ENCODE measurements at places on chromosomes 4 and X.

DNA sequence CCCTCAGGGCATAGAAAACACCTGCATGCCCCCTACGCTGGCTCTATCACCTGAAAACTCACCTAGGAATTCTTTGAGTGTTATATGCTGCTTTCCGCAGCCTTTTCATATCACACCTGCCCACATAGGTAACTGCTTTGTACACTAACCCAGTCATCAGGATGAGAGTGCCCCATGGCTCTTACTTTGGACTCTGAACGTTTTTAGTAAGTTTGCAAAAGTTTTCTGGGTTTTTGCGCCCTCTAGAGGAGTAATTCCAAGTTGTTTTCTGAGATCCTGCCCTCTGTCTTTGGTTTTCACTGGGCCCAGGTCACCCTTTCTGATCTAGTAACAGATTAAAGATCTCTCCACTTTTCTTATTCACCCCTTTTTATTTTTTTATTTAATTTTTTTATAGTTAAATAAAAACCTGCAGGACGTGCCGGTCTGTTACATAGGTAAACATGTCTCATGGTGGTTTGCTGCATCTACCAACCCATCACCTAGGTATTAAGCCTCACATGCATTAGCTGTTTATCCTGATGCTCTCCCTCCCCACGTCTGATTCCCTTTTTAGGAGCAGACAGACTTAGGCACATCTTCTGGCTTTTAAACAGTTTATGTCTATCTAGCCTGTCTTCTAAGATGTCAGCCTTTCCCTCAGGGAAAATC, 139.2 kb downstream of the NWD2 start:
- DNase-seq = no peak

- DNase-seq = no peak
Observed at GRCh38 chr4:65669111-65670019, 924 bp downstream of the EPHA5 start.

DNA sequence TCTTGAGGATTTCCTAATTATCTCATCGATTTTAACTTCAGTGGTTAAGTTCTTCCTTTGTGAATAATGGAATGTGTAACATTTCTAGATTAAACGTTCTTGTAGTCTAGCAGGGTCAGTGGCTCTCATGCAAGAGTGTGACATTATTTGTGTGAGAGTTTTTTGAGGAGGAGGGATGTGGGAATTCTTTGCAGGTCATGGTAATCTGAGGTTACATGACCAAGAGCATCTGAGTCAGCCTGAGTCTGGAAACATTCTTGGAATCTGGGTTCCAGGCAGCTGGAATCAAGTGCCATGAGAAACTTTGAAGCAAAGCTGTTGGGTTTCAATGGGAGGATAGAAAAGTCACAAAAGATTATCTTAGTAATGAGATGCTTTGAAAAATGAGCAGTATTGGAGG, 49.5 kb downstream of the GK start:
- DNase-seq = no peak

GRCh38 chrX:149762696-149763614, 10.9 kb upstream of the HSFX1 start:
- DNase-seq = no peak

DNA sequence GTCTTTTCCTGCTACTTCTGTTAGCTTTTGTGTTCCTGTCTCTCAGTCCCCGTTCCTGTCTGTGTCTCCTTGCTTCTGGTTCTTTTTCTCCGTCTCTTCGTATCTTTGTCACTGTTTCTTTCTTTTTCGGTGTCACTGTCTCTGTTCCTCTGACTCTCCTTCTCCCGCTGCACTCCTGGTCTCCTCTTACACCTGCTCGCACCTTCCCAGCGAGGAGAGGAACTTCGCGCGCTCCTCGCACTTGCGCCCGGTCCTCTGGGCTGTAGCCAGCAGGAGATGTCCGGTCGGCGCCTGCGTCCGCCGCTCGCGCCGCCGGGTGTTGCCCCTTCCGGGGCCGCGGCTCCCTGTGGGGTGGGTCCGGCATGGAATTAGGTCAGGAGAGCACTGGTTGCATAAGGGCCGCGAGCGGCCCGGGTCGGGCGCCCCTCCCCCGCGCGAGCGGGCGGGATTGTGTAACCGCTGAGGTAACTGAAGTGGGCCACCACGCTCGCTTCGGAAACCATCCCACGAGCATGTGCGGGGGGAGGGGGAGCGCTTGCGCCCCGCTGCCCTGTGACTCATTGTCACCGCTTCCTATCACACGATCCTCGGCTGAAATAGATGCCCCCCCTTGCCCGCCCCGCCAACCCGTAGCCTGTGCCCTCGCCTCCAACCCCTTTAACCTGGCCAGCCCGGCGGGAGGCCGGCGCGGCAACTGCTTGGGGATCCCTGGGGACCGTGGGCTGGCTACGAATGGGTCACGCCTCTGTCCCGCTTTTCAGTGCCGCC, 1.6 kb downstream of the LONRF3 start:
- DNase-seq = peak; percentile 58

GRCh38 chr4:76569706-76570105, 134.7 kb downstream of the SHROOM3 start:
- no peak for DNase-seq

GRCh38 chrX:154476821-154477220, 2.3 kb downstream of the LAGE3 start:
- DNase-seq = no peak

GRCh38 chr4:159021597-159022385, 81.1 kb upstream of the RAPGEF2 start:
- no peak for DNase-seq

DNA sequence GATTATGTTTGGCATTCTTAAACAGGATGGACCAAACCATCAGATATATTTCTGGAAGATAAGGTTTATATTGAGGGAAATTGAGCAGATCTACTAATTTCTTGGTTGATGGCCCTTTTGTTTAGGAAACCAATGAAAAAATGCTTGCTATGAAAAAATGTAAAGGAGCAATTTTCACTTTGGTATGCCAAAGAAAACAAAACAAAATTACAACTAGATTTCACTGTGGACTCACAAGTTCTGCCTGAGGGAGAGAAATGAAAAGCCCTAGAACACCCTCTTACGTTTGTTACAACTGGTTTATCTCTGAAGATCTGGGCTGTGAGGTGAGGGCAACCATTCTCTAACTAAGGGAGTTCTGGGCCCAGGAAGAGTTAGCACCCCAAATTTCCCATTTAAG, 122.5 kb upstream of the IL15 start:
- no peak for DNase-seq

DNA sequence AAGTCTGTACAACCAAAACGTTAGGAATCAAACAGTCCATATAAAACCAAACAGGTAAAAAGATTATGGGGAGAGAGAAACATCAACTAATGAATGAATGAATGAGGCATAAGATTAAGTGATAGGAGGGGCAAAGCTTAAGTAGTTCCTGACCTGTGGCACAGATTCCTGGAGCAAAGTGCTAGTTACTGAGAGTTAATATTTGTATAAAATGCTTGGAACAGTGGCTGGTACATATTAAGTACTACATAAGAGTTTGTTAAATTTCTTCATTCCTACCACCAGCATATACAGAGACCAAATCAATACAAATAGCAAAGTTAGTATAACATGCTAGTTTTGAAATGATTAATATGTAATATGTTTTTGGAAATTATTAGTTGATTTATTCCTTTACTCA, 363.7 kb downstream of the ADAM29 start:
- no peak for DNase-seq

GRCh38 chrX:120823556-120823955, 52.1 kb downstream of the CT47B1 start:
- DNase-seq = no peak

DNA sequence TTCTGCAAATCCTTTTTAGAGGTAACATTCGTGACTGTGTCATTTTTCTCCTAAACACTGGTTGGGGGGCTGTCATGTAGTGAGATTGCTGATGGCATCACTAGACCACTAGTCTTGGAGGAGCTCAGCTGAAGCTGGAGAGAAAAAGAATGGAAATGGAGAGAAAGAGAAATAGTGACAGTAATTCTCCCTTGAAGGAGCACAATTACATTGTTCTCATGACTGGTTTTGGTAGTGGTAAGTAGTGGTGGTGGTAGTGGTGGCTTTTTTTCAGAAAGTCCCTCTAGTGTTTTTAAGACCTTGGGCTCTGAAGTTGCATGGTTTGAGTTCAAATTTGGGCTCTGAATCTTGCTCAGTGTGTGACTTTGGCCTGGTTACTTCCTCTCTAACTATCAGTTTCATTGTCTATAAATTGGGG, 99.8 kb downstream of the LARP7 start:
- no peak for DNase-seq

DNA sequence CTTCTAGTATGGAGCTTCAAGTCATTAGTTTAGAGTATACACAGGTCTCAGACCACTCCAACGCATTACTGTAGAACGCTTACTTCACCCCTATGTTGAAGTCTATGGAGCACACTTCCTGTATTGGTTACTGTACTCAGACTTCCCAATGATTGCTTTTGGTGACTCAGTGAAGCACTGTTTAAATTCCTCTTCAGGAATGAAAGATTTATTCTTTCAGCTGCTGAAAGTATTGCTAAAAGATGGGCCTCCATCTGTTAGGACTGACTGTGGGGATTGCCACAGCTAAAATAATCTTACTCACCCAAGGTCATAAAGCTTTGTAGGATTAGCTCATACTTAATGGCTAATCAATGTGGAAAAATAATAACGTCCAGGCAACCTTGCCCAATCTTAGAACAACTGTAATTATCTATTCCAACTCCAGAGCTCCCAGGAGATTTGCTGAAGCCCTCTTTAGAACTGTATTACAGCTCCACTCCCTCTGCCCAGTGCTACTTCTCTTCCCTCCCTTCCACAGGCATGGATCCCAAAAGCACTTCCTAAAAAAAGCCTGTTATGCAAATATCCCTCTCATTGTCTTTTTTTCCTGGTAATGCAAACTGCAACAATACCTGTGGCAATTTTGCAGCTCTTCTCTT, 281.9 kb upstream of the HS3ST1 start:
- no peak for DNase-seq

GRCh38 chr4:138192113-138192512, 50.0 kb downstream of the SLC7A11 start:
- no peak for DNase-seq

GRCh38 chr4:141807103-141807891, 170.9 kb downstream of the IL15 start:
- DNase-seq = no peak

GRCh38 chr4:140947506-140947905, 185.8 kb downstream of the RNF150 start:
- DNase-seq = no peak

DNA sequence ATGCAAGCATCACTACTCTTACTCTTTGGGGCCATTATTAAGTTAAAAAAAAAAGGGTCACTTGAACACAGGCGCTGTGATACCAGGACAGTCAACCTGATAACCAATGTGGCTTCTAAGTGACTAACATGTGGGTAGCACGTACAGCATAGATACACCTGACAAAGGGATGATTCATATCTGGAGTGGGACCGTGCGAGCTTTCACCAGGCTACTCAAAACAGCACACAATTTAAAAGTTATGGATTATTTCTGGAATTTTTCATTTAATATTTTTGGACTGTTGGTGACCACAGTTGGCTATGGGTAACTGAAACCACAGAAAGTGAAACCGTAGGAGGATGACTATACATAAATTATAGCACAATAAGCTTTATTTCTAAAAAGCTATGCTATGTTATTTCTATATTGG, 113.8 kb upstream of the STIM2 start:
- DNase-seq = no peak

- DNase-seq = no peak
Observed at GRCh38 chr4:3715855-3716630, 50.1 kb upstream of the ADRA2C start.

DNA sequence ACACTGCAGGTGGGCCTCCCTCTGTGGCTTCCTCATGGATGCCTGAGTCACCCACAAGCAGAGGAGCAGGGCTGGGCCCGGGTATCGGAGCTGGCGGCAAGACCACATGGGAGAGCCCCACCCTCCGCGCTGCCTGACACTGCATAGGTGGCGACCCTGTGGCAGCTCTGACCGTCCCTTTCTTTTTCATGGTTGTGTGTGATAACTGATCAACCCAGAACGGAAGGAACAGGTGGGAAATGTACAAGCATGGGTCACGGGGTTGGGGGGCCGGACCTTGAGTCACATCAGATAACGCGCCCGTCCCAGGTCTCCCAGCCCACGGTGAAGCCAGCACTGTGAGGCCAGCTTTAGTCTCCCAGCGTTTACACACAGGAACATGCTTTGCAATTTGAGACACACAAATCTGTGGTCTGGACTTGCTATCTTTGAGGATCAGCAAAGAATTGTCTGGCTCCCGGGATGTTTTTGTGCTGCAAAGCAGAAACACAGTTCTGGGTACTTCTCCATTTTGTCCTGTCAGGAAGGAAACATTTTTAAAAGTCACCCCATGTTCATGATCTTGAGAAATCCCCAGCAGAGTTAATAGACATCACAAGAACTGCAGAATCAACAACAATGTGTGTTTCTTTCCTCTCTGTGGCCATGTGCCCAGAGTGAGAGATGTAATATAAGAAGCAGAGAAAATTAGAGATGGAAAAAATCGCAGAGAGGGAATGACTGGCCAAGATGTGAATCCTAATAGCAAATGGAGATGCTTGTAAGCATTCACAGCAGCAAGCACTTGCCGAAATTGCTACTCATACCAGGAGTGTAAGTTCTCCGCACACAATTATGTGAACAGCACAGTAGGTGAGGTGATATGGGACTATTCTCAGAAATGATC, 70.1 kb upstream of the CBR4 start:
- DNase-seq = no peak

DNA sequence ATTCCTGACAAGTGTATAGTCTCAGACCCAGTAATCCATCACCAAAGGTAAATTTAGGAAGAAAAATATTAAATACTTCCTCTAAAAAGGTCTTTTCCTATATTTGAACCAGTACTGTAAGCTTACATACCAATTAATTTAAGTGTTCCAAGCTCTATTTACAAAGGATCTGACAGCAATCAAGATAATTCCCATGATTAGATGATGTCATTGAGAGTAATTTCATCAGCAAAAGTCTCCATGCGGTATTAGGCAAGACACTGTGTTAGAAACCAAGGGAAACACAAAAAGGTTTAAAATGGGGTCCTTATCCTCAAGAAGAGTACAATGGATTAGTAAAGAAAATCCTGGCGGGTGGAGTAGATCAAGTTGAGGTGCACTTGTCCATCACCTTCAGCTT, 198.5 kb downstream of the PRDM5 start:
- DNase-seq = no peak
